ENCODE measurements at places on chromosomes 16 and 17.

DNA sequence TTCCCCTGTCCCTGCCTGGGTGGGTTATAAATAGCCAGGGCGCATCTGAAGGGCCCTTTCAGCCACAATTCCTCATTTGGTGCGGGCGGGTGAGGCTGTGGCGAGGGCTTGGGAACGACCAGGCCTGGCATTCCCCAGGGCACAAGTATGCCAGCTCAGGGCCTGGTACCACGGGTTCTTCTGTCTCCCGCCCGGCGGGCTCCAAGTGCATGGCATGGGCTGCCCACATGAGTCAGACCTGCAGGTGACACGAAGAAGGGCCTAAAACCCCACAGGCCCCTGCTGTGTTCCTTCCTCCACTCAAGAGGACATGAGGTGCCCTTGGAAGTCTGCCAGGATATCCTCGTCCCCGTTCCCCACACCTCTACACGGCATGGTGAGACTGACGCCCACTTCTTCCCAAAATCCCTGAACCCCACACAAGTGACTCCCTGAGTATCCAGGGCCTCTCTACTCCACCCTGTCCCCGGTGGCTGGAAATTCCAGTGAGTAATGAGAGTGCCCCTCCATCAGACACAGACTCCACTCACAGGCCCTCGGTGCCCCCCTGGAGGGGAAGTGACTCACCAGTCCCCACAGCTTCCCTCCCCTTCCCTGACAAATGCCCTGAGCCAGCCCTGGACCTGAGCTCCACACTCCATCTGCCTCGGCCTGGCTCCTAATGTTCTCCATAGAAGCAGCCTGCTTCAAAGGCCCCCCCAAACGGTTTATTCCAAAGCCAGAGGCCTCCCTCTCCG is 68.8 kb downstream of the ABR start:
- no peak for DNase-seq

- no peak for DNase-seq
Measured at GRCh38 chr16:54808890-54809289, 121.8 kb upstream of the IRX5 start.

DNA sequence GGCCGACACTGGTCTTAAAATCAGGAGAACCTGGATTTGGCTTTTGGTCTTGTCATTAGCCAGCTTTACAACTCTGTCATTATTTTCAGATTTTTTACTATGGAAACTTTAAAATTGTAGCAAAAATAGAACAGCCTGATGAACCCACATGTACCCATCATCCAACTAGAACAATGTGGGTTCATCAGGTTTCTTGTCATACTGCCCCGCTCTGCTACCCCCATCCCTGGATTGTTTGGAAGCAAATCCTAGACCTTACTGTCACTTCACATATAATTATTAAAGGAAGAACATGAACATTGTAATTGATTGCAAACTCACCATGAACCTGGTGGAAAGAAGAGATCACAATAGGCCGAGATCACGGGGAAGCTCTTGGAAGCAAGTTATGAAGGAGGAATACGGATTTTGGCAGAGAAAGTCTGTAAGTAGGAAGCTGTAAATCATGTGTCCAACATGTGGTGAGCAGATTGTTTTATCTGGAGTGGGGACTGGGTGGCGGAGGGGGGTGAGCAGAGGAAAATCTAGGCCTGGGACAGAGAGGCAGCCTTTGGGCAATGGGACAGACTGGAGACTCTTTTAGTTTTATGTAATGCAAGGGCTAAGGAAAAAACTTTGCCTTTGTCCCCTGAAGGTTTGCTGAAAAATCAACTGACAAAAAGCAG is 67.0 kb downstream of the PITPNC1 start:
- no peak for DNase-seq

GRCh38 chr16:49810831-49811230 is 45.1 kb downstream of the ZNF423 start:
- DNase-seq, result no peak

DNA sequence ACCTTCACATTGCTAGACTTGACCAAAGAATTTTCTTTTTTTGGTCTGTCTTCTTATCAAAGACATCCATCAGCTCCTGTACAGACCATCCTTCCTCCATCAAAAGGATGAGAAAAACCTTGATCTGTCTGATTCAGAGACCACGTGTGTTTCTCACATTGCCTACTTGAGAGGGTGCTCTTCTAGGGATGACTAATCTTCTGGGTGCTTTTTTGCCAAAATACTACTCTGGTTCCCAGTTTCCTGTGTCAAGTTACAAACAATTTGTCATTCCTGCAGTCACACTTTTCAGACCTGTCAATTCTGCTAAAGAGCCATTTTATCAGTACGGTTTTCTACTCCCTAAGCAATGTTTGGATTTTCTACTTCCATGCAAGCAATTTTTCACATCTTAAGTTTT is 492.2 kb downstream of the CDH11 start:
- no peak for DNase-seq

Measured in nucleus accumbens (tissue), 56 donors.